ENCODE measurements at places on chromosomes 2 and 18. TPM values are rescaled to one million over a fixed set of nuclear protein-coding genes. Genes with fewer than 3 reads are reported as not detected.

The HNMT gene
- 20.1 TPM for total RNA-seq

The STPG4 gene
- total RNA-seq, result 0.91 TPM

DNA sequence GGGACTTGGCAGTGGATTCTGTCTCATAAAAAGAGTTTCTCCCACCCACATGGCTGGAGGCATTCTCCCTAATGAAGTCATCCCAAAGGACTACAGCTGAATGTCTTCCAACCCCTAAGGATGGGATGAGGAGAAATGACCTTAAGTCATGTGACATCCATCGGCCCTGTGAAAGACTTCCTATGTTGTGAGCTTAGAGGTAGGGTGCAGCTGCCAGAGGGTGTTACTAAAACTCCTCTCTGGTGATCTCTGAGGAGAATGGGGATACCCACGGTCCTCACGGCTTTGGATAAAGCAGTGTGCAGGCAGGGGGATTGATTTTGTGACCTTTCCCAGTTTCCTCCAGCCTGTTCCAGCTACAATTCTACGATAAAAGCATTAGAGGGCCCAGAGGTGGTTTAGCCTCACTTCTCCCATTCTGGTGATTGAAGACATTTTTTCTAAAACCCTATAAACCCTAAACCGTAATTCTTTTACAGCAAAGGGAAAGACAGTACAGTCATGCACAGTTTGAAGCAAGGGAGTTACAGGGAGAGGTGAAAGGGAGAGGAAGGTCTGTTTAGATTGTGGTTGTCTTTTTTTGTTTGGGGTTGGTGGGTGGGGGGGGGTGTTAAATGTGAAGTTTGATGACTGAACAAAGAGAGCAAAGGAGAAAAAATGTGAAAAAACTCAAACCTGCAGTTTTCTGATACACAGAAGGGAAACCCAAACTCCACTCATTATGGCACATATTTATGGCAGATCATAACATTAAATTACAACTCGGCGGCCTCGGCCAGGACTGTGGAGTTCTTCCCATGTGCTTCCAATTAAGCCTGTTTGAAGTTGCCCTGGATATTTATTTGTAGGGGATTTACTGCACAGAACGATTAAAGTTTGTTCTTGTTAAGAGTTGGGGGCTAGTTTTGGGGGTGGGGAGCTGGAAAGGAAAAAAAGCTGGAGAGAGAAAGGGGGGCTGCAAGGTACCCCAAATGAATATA is 26.6 kb upstream of the SLC14A2 start:
- no peak for DNase-seq
- no peaks in the 10 kb centered on the region for H3K36me3 ChIP-seq
- H3K4me1 ChIP-seq, result peaks cover 25% of the 10 kb centered on the region

- H3K4me3 ChIP-seq, result no peak overlapping the region
- H3K4me1 ChIP-seq, result peaks cover 8% of the 10 kb centered on the region
- no peaks in the 10 kb centered on the region for H3K27me3 ChIP-seq
- no peak overlapping the region for H3K27ac ChIP-seq
Measured at GRCh38 chr18:22485808-22486244, 68.1 kb upstream of the CTAGE1 start.

DNA sequence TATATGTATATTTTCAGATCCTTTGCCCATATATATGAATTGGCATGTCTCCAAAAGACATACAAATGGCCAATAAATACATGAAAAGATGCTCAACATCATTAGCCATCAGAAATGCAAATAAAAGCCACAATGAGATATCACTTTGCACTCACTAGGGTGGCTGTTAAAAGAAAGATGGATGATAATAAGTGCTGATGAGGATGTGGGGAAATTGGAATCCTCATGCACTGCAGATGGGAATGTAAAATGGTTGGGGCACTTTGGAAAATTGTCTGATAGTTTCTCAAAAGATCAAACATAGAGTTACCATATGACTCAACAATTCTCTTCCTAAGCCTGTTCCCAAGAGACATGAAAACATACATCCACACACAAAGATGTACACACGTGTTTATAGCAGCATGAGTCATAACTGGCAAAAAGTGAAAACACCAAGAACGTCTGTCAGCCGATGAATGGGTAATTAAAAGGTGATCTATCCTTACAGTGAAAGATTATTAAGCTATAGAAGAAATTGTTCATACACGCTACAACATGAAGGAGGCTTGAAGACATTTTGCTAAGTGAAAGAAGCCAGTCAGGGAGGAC is 19.7 kb downstream of the NGEF start:
- no peak for DNase-seq
- no peak overlapping the region for H3K27ac ChIP-seq
- no peaks in the 10 kb centered on the region for H3K36me3 ChIP-seq
- no peaks in the 10 kb centered on the region for H3K27me3 ChIP-seq

- H3K27ac ChIP-seq, result no peak overlapping the region
- no peaks in the 10 kb centered on the region for H3K36me3 ChIP-seq
- no peaks in the 10 kb centered on the region for H3K4me1 ChIP-seq
Measured at GRCh38 chr2:208529796-208530195, 123.2 kb downstream of the PTH2R start.

DNA sequence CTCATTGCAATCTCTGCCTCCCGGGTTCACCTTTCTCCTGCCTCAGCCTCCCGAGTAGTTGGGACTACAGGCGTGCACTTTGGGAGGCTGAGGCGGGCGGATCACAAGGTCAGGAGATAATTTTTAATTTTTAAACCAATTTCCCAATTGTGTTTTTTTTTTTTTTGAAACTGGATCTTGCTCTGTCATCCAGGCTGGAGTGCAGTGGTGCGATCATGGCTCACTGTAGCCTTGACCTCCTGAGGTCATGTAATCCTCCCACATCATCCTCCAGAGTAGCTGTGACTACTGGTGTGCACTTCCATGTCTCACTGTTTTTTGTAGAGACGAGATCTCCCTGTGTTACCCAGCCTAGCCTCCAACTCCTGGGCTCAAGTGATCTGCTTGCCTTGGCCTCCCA is 49.3 kb downstream of the GLS start:
- no peaks in the 10 kb centered on the region for H3K4me1 ChIP-seq
- DNase-seq, result no peak
- H3K27me3 ChIP-seq, result no peaks in the 10 kb centered on the region
- no peak overlapping the region for H3K4me3 ChIP-seq
- no peak overlapping the region for H3K27ac ChIP-seq
- H3K36me3 ChIP-seq, result peaks cover 48% of the 10 kb centered on the region

Data from suprapubic skin (tissue), 4 donors.